Activated CD4-positive, alpha-beta T cell treated with anti-CD3 and anti-CD28 coated beads for 36 hours (primary cell): ENCODE measurements at places on chromosomes 1 and 21. TPM values are rescaled to one million over a fixed set of nuclear protein-coding genes. Genes with fewer than 3 reads are reported as not detected.
A peak's percentile ranks its signal among the peaks of the same experiment; 100 is the strongest.

GRCh38 chr1:168665975-168666374 lies 63.0 kb downstream of the DPT start:
- no peak for DNase-seq

Gene SELENBP1
- total RNA-seq: not detected

Gene PEAR1
- total RNA-seq: not detected

- DNase-seq: no peak
Measured at GRCh38 chr1:68521286-68521685, 24.4 kb upstream of the DEPDC1 start.

Gene A3GALT2
- total RNA-seq: not detected

- peak; percentile 64 for DNase-seq
Measured at GRCh38 chr21:36156815-36157670, at the start of gene DOP1B. Gene DOP1B, plus strand, starts transcription at chr21:36156824. Its CDS starts 7,910 bp downstream, at chr21:36164734.
